ENCODE measurements at places on chromosomes 5 and 9.

- DNase-seq, result peak; percentile 15
Observed at GRCh38 chr5:77379558-77380061, 112.5 kb downstream of the WDR41 start.

DNA sequence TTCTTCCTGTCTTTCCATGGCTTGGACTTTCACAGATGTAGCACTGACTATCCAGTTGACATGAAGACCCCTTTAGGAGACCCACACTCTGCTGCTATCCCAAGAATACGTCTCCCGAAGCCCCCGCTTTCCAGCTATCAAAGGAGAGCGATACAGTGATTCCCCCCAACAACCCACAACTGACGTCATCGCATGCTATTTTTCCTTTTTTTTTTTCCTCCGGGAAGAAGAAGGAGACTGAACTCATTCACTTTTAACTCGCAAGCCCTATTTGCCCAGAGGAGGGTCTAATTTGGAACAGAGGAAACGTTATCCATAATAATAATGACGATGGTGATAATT lies 2.1 kb downstream of the PAPPA start:
- DNase-seq, result no peak

GRCh38 chr5:149227168-149227826 lies 44.4 kb upstream of the AFAP1L1 start:
- DNase-seq, result no peak

DNA sequence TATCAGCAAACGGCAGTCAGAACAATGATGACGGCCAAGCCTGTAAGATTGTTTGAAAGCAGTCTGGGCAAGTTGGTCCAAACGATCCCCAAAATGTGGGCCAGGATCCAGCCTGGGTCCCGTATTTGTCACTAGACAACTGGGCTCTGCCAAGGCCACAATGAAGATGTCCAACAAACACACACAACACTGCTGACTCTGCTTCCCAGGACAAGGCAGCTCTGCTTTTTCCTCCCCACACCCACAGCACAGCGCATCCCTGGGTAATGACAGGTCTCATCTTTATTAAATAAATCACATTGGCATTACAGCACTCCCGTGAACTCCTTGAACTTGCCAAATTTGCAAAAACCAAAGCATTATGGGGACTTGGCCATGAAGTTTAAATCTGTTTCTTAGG lies 424.1 kb upstream of the ACTBL2 start:
- DNase-seq, result no peak

DNA sequence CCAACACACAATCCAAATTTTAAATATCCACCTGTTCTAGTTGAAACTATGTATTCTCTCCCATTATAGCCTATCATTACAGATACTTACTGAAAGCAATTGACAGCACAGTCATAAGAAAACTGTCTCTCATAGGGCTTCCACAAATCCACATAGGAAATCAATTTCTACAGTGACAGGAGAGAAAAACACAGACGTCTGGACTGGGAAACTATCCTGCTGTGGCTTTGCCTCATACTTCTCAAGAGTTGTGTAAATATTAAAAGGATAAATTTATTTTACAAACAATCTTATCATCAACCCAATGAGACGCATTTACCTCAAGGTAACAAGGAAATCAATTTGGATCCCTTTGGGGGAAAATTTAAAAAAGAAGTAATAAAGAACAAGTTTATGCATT lies 517.5 kb downstream of the EFNA5 start:
- no peak for DNase-seq

GRCh38 chr5:1401536-1402138 lies 43.6 kb downstream of the SLC6A3 start:
- no peak for DNase-seq

DNA sequence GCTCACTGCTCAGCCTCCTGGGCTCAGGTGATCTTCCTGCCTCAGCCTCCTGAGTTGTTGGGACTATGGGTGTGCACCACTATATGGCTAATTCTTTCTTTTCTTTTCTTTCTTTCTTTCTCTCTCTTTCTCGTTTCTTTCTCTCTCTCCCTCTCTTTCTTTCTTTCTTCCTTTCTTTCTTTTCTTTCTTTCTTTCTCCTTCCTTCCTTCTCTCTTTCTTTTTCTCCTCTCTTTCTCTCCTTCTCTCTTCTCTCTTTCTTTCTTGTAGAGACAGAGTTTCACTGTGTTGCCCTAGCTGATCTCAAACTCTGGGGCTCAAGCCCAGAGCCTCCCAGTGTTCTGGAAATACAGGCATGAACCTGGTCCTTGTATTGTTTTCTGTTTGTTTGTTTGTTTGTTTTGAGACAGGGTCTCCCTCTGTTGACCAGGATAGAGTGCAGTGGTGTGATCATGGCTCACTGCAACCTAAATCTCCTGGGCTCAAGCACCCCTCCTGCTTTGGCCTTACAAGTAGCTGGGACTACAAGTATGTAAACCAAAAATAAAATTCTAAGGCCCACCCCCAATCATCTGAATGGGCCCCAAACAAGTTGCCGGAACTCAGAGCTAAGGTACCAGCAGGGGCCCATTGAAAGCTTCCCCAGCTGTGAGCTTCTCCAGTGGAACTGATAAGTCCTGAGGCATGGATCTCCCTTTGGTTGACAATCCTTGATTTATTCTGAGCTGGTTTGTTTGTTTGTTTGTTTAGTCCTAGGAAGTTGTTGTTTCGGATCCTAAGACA lies 11.9 kb upstream of the BTF3 start:
- no peak for DNase-seq

GRCh38 chr9:112031400-112031799 lies 134.8 kb downstream of the UGCG start:
- no peak for DNase-seq

GRCh38 chr9:93549611-93550010 lies 26.8 kb upstream of the PHF2 start:
- DNase-seq, result no peak

- DNase-seq, result no peak
Observed at GRCh38 chr5:149424371-149425315, 45.6 kb upstream of the IL17B start.

GRCh38 chr9:127566351-127567001 lies 45.6 kb upstream of the STXBP1 start:
- no peak for DNase-seq
